ENCODE measurements at places on chromosomes 7 and 10. TPM values are rescaled to one million over a fixed set of nuclear protein-coding genes. Genes with fewer than 3 reads are reported as not detected.

DNA sequence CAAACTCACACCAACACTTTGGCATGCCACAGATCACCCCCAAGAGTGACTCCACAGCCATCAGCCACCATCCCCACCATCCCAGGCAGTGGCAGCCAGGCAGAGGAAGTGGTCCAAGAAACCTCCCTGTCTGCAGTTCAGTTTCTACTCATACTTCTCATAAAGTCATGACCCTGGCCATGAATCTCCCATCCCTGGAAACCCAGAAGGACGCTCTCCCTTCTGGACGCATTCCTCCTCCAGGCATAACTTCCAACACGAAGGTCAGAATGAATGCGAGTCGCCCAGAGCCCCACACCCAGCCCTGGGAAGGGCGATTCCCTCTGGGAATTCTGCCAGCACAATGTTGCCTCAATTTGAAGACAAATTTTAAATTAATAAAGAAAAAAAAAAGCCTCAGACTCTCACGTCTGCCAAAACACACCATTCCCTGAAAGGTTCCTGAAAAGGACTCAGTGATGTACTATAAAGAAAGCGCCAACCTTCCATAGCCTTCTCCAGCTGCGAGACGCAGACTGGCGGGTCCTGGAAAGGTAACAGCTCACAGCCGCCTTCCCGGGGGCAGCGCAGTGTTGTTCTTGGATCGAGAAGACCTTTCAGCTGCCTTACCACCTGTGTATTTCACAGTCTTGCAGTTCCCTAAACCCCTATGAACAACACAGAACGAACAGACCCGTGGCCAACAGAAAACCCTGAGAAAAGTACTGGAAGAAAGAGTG, 307.6 kb downstream of the FRMD4A start:
- no peak for DNase-seq

DNA sequence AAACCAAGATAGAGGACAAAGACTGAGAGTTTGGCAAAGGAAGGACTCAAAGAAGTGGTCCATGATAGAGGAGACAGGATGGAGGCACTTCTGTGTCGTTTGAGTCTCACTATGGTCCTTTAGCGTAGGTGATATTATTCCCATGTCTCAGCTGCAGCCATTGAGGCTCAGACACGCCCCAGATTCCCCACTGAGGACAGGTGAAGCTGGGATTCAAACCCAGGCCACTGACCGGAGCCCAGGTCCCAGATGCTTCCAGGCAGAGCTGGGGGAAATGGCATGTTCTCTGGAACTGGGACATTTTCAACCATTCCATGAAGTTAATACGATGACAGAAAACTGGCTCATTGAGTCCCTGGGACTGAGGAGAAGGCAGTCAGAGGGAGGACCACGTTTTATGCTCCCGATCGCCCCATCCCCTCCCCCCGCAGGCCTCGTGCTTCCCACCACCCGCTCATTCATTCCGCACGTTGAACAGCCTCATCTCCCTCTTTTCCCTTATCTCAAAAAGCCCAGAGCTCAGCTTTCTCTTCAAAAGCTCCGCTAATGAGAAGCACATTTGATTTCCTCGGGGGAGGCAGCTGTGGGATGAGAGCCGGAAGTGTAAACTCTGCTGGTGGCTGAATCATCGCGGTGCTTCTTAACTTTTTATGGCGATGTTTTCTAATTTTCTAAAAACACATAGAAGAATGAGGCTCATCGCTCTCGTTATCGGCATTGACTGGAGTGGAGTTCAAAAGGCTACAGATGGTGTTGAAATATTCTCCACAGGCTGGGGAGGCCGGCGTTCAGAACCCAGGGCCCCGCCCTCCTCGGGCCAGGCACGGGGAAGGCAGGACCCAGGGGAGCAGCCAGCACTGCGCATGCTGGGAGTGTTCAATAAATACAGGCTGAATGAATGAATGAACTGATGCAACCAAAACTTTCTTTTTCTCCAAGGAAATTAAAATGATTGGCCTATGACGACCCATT, 64.0 kb downstream of the OAT start:
- DNase-seq: peak; percentile 41

GRCh38 chr7:139887992-139888481, 59.0 kb downstream of the TBXAS1 start:
- no peak for DNase-seq

DNA sequence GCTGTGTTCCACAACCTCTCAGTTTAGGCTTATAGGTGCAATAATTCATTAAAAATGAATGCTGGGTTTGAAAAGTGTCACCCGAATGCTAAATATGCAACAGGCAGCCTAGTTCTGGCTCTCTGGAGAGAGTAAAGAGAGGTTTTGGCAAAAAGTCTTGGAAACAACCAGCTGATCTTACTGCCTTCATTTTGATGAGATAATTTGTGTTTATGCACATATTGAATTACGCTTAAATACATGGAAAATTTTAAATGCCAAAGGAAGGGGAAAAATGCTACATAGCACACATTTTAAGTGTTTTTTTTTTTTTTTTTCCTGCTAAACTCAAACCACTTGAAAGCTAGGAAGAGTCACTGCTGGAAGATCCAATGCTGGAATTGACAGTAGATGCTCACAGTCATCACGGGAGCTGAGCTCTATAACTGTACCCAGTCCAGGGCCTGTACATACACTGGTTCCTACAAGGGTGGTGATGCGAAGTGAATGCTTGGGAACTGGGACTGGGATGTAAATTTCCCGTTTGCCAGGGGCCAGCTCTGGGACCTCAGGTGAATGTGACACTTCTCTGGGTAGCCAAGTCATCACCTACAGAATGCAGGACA, 151.5 kb downstream of the PFKFB3 start:
- DNase-seq: no peak

DNA sequence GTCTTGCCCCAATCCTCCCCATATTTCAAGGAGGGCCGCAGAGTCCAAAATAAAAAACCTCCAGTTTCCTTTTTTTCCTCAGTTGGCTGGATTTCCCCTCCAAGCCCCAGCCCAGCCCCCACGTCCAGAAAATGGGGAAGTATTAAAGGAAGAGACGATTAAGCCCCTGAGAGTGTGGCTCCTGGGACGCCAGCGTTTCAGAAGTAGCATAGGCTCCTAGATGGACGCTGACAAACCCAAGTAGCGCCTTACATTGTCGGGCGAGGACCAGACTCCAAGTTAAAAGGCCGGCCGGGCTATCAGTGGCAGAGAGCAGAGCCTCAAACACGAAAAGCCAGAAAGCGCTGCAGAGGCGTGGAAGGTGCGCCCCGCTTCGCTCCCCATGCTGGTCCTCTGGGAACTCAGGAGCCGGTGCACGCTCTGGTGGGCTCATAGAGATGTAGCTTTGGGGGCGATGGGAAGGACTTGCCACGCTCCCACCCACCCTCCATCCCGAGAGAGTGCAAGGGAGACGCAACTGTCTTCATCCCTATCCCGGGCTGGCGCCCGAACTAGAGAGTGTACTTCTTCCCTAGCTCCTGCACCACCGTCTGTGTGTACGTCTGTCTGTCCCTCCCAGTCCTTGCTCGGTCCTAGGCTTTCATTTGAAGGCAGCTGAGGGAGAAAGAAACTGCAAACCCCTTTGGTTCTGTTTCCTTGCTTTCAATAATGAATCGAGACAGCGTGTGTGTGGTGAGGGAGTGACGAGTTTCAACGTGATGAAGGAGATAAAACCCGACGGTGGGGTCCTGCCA, 6.3 kb upstream of the EMX2 start:
- DNase-seq: no peak

DNA sequence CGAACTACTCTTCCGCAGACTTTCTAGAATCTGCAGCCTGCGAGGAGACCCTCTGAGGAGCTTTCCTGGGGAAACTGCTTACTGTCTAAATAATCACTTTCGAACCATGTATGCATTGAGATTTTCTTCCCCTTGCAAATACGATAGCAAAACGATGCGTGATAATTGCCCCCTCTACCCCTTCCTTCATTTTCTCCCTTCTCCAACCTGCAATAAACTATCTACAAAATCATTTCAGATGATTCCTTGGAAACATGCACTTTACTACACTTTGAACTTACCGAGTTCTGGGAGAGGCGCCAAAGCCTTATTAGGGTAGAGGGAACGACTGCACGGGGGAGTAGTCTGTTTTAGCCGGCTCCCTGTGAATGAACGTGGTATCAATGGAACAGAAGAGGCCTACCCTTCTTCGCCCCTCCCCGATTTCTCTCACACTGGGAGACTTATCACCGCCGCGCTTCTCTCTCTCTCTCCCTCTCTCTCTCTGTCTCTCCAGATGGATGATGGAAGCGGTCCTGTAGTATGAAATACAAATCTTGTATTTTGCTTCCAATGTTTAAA, at the start of gene FGFBP3:
Gene FGFBP3 (minus strand): TSS at position 370 of the 561 bp plus-strand sequence. CDS start 517 bp downstream, outside the sequence.
- peak; percentile 43 for DNase-seq

DNA sequence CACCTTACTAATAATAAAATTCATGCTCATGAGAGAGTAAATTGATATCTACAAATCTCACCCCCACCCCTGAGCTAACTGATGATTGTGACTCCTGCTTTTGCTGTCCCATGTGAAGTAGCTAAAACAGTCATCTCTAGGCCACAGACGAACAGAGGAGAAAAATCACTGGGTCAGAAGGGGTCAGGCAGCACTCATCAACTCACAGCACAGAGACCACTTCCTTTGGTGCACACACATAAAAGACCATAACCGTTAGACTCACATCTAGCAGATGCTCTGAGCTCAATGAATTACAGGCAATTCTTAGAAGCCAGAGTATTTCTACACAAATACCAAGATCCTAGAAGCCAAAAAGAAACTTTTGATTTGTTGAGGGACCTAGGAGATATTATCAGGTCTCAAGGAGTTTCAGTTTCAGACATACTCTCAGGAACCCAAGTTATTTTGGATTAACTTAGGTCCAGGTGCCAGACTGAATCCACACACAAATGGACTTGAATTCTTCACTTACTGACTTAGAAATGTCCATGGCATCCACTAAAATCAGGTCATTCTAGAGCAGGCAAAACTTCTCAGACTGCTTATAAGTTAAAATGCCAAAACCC, 65.0 kb upstream of the TES start:
- peak; percentile 16 for DNase-seq

GRCh38 chr7:131094685-131095084, 233.0 kb upstream of the MKLN1 start:
- DNase-seq: no peak

DNA sequence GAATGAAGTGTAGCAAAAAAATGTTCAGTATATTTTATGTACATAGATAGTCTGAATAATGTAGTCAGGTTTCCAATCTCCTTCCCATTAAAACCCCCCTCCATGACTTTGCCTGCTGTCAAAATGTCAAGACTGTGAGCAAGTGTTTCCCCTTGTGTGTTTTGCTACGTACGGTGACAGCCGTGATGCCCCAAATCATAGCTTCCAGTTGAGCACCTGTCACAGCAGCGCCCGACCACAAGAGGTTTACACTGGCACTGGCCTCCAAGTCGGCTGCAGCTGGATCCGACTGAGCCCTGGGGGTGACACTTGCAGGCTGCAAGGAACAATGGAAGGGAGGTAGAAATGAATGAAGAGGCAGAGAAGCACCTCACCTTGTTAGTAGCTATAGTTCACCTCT, 62.3 kb downstream of the LAMB4 start:
- DNase-seq: no peak

GRCh38 chr7:53431901-53432300, 396.5 kb downstream of the POM121L12 start:
- no peak for DNase-seq

DNA sequence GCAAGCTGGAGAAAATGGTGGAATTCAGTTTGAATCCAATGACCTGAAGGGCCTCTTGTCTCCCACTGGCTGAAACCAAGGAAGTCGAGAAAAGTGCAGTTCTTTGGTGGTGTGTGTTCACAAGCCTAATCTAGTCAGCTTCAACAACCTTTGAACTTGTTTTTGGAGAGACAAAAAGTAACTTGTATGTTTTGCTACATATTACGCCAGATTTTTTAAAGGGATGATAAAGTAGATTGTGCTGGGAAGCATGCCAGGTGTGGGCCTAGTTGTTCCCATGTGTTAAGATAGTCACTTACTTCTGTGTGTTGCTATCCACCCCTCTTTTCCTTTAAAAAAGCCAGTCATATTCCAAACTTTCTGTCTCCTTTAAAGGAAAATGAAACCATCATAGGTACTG, 79.7 kb upstream of the FAM3C start:
- DNase-seq: no peak

- DNase-seq: no peak
Measured at GRCh38 chr10:103277713-103278536, 987 bp downstream of the INA start.

DNA sequence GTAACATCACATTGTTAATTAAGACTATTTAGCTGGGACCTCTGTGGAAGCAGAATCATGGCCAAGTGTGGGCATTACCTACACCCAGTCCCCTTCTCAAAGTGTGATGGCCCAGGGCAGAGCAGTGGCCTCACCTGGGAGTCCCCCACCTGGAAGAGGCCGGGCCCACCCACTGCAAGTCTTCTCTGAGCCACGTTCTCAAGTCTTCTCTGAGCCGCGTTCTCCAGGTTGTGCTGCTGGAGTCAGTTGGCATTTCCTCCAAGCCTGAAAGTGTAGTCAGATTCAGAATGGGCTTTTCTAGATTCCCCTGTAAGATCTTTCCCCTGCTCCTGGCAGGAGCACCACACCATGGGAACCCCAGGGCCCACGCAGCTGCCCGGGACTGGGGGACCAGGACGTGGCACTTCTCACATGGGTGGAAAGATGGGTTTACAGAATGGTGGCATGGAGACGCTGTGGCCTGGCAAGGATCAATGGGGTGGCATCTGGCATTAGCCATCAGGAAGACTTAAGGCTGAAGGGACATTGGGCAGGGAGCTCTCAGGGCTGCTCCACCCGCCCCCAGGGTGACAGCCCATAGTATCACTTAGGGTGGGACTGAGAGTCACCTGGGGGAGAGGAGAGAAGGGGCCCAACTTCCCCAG, 68.0 kb downstream of the MKI67 start:
- DNase-seq: no peak

DNA sequence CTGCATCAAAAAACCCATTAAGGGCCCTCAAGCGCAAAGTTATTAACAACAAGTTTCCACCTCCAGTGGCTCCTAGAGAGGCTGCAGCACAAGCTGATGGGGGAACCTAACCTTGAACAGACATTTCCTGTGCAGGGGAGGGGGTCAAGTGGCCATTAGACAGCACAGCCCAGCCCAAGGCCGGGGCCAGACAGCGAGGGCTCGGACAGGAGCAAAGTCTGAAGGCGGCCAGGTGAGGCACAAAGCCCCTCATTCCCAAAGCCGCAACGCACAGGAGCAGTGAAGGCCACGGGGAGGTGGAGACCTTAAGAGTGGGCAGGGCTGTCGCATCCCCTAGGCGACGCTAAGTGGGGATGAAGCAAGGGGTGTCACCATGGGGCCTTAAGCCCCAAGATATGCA, 73.2 kb upstream of the ZNF746 start:
- DNase-seq: no peak

LEP gene
- not detected for total RNA-seq

ANXA8L1 gene
- total RNA-seq: 0.51 TPM

CYP2W1 gene
- total RNA-seq: not detected

ENTPD1 gene
- total RNA-seq: 12.9 TPM
